ENCODE measurements at places on chromosomes 6 and 20.

DNA sequence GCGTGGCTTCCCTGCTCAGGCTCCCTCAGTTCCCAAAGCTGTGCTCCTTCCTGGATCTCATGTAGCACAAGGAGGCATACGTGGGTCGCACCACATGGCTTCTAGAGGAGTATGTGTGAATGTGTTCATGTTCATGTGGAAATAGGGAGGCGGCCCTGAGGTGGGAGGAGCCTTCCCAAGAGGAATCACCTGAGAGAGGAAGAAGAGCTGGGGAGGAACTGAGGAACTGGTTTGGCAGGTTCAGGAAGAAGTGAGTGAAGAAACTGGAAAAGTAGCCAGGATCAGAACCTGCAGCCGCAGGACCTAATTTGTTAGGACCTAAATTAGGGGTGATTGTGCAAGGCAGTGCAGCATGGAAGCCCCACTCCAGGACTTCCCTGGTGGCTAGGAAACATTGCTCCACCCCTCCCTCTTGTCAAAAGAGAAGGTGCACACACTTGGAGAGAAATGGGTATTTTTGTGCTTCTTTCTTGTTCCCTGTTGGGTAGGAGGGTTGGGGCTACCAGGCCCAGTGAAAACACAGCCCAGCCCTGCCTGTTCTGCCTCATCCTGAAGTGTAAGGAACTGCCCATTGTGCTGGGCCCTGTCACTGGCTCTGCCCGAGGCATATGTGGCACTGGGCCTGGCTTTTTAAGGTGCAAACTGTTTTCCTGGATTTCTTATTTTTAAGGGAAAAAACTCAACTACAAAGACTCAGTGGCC, 20.7 kb downstream of the SYNJ2 start:
- H3K4me3 ChIP-seq = no peak overlapping the region
- H3K27ac ChIP-seq = peak overlapping the region; percentile 24
- 0 out of 2 replicates have a peak, but pooled peaks cover 3% of the 10 kb centered on the region for H3K36me3 ChIP-seq
- H3K27me3 ChIP-seq = no peaks in the 10 kb centered on the region
- H3K4me1 ChIP-seq = peaks cover 25% of the 10 kb centered on the region

DNA sequence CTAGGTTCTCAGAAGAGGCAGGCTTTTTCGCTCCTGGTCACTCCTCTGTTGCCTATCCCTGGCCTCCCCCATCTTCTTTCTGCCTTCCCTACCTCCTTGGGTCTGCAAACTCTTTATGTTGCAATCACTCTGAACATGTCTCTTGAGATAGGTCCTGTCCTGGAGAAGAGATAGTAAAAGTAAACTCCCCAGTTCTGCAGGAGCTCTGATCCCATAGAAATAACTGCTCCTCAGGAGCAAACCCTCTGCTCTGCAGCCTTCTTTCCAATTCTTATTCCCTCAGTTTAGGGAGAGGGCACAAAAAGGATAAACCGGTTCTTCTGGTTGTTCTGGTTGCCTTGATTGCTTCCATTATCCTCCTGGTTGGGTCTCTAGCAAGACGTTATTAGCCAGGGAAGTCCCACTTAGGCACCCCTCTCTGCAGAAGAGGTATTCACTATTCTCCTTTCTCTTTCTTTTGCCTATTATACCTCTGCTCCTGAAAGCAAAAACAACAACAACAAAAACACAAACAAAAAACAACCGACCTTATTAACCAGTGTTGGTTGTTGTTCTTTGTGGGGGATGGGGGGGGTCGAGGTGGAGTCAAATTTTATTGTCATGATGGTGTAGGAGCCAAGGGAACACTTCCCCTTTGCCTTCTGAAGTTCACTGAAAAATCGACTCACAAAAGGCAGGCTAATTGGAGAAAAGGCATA, 973 bp downstream of the TRIM38 start:
- no peaks in the 10 kb centered on the region for H3K27me3 ChIP-seq
- peaks cover 34% of the 10 kb centered on the region for H3K36me3 ChIP-seq
- peaks cover 11% of the 10 kb centered on the region for H3K4me1 ChIP-seq
- peak overlapping the region; percentile 63 for H3K27ac ChIP-seq
- peak overlapping the region; percentile 36 for H3K4me3 ChIP-seq

- no peaks in the 10 kb centered on the region for H3K27me3 ChIP-seq
- no peak overlapping the region for H3K4me3 ChIP-seq
- no peaks in the 10 kb centered on the region for H3K36me3 ChIP-seq
- DNase-seq = no peak
Measured at GRCh38 chr6:82076916-82077315, 170.6 kb downstream of the IBTK start.

- peaks cover 14% of the 10 kb centered on the region for H3K36me3 ChIP-seq
- H3K4me3 ChIP-seq = peak overlapping the region; percentile 72
- peak overlapping the region; percentile 22 for H3K27ac ChIP-seq
- H3K27me3 ChIP-seq = no peaks in the 10 kb centered on the region
- no peak for DNase-seq
- H3K4me1 ChIP-seq = peaks cover 13% of the 10 kb centered on the region
Measured at GRCh38 chr20:43590036-43590391, 723 bp upstream of the IFT52 start.

GRCh38 chr6:170107606-170108222, 183.2 kb downstream of the DLL1 start:
- no peaks in the 10 kb centered on the region for H3K36me3 ChIP-seq
- H3K4me1 ChIP-seq = no peaks in the 10 kb centered on the region
- no peak overlapping the region for H3K27ac ChIP-seq
- DNase-seq = no peak
- H3K4me3 ChIP-seq = no peak overlapping the region

All from RWPE2 (cell line).